ENCODE measurements at places on chromosomes 7 and 10.

GRCh38 chr10:6217611-6218010 lies 14.9 kb downstream of the PFKFB3 start:
- DNase-seq, result no peak

- no peak for DNase-seq
These were observed 13.9 kb upstream of the MAPK8 start for GRCh38 chr10:48292616-48293015.

GRCh38 chr10:131838966-131839742 lies 61.7 kb upstream of the PPP2R2D start:
- DNase-seq, result no peak

- DNase-seq, result no peak
These were observed 85.2 kb upstream of the PIK3CG start for GRCh38 chr7:106779877-106780276.

DNA sequence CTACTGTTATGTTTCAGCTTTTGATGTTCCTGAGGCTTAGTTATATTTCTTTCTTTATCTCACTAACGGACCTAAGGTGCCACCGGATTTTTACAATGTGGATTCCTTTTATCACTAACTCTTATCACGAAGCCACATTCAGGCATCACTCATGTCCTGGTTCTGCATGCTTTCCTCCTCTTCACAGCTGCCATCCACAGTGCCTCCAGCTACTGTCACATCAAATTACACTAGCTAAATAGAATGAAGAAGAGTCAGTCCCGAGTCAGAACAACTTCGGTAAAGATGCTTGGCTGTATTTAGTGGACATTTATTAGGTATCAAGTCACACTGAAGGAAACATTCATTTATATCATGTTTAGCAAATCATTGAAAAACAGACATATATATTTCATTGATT lies 153.2 kb downstream of the NEBL start:
- DNase-seq, result no peak

DNA sequence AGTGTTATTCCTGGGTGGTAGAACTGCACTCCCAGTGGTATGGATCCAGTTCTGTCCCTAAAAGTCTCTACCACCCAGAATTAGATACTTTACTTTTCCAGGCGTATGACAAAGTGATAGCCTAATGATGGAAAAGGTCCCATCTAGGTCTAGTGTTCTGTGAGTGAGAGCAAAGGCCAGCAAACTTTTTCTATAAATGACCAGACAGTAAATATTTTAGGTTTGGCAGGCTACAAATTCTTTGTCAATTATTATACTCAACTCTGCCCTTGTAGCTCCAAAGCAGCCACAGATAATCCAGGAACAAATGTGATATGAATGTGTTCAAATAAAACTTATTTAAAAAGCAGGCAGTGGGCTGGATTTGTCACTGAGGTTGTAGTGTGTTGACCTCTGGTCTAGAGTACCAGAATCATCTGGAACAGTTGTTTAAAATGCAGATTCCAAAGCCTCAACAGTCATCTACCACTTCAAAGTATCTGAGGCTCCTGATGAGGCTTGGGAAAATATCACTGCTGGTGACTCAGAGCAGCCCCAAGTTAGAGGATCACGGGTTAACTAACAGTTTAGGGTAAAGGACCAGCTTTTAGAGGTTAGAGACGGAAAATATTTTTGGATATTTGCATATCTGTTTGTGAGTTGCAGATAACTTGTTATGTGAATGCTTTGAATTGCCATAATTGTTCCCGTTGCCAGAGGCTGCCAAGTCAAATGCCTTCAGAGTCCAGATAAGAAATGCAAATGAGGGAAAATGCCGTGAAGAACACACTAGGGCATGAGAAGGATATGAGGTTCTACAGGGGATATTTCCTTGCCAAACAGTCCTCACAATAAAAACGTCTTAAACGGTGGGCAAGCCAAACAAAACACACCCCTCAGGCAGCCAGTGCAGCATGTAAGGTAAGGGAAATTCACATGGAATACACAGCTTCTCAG lies 19.4 kb downstream of the NRAP start:
- DNase-seq, result no peak

- DNase-seq, result no peak
These were observed 841.3 kb upstream of the ZWINT start for GRCh38 chr10:57202356-57202755.
